Vagina (tissue), 2 donors: ENCODE measurements at places on chromosomes 12 and 14.

- no peak for DNase-seq
Measured at GRCh38 chr12:3364226-3364625, 126.8 kb upstream of the PRMT8 start.

DNA sequence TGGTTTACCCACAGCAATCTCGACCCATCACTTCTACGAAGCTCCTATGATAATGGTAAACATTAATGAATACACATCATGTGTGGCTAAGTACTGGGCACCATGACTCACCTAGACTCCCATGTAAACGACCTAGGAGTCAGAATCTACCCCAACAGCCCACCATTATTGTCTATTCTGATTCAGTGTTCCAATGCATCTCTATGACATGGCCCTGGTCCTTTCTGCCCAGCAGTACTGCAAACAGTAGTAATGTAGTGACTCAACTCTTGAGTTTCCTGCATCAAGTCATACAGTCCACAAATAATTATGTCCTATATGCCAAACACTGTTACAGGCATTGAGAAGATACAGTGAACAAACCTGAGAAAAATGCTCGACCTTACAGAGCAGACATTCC, 14.6 kb downstream of the GTF2A1 start:
- DNase-seq = no peak

GRCh38 chr14:38208618-38209562, 1.2 kb downstream of the SSTR1 start:
- no peak for DNase-seq

DNA sequence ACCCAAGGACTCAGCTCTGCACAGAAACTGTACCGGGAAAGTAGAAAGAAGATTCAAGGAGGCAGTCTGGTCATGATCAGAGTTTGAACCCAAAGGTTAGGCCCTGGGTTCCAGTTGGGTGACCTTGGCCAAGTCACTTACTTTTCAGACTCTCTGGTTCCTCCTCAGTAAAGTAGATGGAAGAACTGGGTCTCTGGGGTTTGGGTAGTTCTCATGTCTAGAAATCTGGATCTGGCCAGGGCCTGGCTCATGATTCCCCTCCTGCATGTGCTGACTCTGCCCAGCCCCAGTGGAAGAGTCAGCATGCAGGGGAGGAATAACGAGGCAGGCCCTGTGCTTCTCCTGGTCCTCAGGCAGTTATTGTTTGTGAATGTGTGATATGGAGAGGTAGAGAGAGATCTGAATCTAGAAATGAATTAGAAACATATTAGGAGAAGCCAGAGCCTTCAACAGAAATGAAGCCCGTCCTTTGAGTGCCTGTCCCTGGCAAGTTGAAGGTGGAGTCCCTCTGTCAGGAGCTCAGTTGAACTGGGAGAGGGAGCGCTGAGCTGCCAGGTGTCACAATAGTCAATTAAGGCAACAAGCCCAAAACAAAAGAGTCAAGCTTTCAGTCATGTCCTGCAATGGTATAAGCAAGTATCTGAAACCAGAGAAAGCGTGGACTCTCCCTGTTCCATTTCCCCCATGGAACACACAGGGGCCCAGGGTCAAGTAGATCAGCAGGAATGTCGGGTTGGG, 131.3 kb upstream of the HIF1A start:
- DNase-seq = no peak

DNA sequence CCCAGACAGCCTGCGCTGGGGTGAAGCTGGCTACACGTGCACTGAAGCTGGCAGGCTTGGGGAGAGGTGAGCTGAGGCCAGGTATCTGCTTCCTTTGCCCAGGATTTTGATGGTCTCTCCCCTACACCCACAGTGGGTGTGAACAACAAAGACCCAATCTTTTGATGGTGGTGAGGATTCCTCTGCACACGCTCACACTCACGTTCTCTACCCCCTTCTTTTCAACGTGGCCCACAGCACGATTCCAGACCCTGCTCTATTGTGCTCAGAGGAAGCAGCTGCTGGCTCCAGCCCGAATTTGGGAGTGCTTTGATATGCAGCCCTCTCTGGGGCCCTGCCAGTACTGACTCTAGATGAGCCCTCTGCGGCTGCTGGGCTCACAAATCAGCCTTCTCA, 4.9 kb downstream of the CD9 start:
- DNase-seq = no peak

GRCh38 chr12:96402061-96402460, 1.8 kb upstream of the CDK17 start:
- no peak for DNase-seq

GRCh38 chr12:116336542-116337065, 59.1 kb upstream of the MED13L start:
- DNase-seq = no peak

DNA sequence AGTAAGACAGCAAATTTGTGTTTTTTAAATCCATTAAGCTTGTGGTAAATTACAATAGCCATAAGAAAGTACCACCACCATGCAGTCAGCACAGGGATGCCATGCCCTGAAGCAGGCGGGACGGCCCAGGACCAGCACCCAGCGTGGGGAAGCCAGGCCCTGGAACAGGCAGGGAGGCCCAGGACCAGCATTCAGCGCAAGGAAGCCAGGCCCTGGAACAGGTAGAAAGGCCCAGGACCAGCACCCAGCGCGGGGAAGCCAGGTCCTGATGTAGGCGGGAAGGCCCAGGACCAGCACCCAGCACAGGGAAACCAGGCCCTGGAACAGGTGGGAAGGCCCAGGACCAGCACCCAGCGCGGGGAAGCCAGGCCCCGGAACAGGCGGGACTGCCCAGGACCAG, 13.2 kb downstream of the CHFR start:
- DNase-seq = no peak

DNA sequence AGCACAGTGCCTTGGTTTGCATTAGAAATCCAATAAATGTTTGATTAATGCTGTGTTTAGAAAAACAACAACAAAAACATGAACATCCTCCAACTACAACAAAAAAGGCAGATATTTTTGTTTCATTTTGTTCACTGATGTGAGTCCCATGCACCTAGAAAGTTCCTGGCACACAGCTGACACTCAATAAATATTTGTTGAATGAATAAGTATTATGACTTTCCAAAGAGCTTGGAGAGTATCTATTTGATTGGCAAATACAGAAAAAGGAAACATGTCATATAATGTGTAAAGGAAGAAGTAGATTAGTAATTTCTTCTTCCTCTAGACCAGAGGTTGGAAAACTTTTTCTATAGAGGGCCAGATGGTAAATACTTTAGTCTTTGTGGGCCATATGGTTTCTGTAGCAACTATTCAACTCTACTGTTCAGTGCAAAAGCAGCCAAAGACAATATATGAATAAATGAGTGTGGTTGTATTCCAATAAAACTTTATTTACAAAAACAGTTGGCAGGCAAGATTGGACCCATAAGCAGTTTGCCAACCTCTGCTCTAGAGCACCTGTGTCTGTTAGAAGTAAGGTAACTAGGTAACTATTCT, 312.3 kb upstream of the DIO2 start:
- DNase-seq = no peak

DNA sequence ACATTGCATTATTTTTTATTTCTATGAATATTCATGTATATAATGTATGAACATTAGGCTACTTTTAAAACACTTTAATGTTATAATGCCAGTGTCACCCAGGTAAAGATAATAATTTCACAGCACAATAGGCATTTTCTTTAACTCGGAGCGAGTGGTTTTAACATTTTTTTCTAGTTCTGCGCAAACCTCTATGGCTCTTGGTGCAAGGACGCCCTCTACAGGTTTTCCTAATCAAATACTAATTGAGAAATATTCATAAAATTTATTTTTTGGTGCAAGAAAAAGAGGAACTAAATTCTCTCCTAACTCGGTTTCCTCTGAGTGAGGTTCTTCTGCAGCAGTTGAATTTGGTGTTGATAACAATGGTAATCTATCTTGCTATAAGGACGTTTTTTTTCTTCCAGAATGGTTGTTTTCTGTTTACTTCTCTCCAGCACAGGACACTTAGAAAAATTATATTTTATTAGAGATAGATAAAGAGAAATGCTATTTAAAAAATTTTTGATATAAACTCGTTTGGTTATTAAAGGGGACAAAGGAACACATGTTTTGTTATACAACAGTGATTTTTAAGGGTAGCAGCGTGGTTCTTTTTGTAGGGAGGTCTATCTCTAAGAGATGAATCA, 2.4 kb upstream of the WIF1 start:
- DNase-seq = no peak

DNA sequence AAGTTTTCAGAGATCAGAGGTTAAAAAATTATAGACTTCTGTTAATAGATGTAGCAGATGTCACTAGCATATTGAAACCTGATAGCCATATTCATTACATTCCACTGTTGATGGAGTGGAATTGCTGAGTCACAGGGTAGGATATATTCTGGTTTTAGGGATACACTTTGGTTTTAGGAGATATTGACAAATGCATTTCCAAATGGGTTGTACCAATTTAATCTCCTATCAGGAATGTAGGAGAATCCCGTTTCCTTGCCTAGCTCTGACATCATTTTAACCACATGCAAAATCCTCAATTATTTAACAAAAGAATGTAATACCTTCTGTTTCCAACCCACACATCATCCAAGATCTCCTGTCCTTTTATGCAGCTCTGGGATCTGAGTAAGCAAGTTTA, 30.7 kb upstream of the ESR2 start:
- DNase-seq = no peak
